Cerebellum (tissue), 4 donors: ENCODE measurements at places on chromosomes 3 and 15.

GRCh38 chr3:129226374-129226773 lies 23.0 kb upstream of the COPG1 start:
- DNase-seq, result peak; percentile 91

GRCh38 chr3:64224826-64225610 lies at the start of gene PRICKLE2:
Gene PRICKLE2, minus strand, starts transcription at chr3:64225466. Its CDS starts 26,539 bp downstream, at chr3:64198927.
- DNase-seq, result peak; percentile 26

- no peak for DNase-seq
Measured at GRCh38 chr15:58419803-58420524, 11.8 kb upstream of the LIPC start.

DNA sequence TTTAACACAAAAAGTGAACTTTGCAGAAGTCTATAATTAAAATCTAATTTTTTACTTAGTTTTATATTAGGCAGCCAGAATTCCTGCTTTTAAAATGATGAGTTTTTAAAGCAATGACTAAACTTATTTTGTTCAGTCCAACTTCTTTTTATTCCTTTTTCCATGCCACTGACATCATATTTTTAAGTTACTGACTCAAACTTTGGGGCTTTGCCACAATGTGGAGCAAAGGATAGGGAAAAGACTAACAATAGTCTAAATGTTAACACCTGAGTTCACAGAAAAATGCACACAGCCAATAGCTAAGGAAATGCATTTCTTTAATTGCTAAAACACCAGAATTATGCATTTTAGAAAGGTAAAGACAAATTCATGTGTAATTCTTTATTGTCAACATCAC lies 647.6 kb upstream of the DPPA4 start:
- no peak for DNase-seq

GRCh38 chr3:162077108-162077507 lies 580.5 kb downstream of the OTOL1 start:
- DNase-seq, result no peak
